ENCODE measurements at places on chromosomes 3 and 15. TPM values are rescaled to one million over a fixed set of nuclear protein-coding genes. Genes with fewer than 3 reads are reported as not detected.

Gene KCNMB3
- total RNA-seq = 0.92 TPM

Gene GOLGA8S
- 0.30 TPM for total RNA-seq

Gene ISLR2
- total RNA-seq = 1.3 TPM

Gene KLF15
- total RNA-seq = 33.0 TPM

Gene SLC24A5
- total RNA-seq = not detected

Gene XCR1
- not detected for total RNA-seq

Gene WDR5B
- 2.5 TPM for total RNA-seq

Data from Right ventricle myocardium inferior (tissue), 1 donor.